ENCODE measurements at places on chromosomes 3 and 15.

DNA sequence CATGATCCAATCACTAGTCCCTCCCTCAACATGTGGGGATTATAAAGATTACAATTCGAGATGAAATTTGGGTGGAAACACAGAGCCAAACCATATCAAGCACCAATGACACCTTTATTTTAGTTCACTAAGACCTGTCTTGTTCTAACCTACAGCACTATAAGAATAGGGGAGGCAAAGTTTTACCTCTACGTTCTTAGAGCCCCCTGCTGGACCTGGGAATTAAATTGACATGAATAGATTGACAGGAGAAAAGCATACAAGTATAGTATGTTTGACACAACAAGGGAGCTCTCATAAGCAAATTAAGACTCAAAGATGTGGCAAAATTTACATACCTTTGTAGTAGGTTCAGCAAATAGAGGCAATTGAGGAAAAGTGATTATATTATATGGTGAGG lies 974.4 kb upstream of the ALCAM start:
- no peak for DNase-seq

GRCh38 chr3:75048650-75049049 lies 434.2 kb upstream of the CNTN3 start:
- DNase-seq = no peak

- DNase-seq = no peak
These were observed 366.3 kb downstream of the MECOM start for GRCh38 chr3:169297214-169297613.

GRCh38 chr15:74865316-74865715 lies 7.8 kb downstream of the SCAMP2 start:
- no peak for DNase-seq

GRCh38 chr15:64045101-64045435 lies 1.2 kb downstream of the DAPK2 start:
- no peak for DNase-seq

Data from cerebellar nuclear complex (tissue), 1 donor.